ENCODE measurements at places on chromosomes 2 and 18. TPM values are rescaled to one million over a fixed set of nuclear protein-coding genes. Genes with fewer than 3 reads are reported as not detected.
A peak's percentile ranks its signal among the peaks of the same experiment; 100 is the strongest.

MALL gene
- total RNA-seq = 561 TPM

ATG4B gene
- 90.0 TPM for total RNA-seq

FHOD3 gene
- total RNA-seq = 5.1 TPM

DNA sequence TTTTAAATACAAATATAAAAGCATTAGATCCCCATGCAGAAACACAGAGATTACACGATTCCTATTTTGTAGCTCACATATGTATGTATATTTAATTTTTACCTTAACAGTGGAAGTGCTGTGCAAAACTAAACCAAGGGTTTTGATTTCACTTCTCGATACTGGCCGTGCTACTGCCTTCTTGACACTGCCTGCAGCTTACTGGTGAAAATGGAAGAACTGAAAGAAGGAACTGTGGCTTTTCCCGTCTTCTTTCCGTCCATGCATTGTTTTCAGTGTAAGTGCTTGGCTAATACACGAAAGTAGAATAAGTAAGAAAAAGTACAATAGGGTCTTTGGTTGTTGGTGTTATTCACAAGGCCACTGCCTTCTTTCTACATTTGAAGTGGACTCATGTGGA lies 129.5 kb downstream of the NDUFA10 start:
- DNase-seq = no peak

GRCh38 chr2:105688946-105689345 lies 55.8 kb upstream of the NCK2 start:
- DNase-seq = no peak

DNA sequence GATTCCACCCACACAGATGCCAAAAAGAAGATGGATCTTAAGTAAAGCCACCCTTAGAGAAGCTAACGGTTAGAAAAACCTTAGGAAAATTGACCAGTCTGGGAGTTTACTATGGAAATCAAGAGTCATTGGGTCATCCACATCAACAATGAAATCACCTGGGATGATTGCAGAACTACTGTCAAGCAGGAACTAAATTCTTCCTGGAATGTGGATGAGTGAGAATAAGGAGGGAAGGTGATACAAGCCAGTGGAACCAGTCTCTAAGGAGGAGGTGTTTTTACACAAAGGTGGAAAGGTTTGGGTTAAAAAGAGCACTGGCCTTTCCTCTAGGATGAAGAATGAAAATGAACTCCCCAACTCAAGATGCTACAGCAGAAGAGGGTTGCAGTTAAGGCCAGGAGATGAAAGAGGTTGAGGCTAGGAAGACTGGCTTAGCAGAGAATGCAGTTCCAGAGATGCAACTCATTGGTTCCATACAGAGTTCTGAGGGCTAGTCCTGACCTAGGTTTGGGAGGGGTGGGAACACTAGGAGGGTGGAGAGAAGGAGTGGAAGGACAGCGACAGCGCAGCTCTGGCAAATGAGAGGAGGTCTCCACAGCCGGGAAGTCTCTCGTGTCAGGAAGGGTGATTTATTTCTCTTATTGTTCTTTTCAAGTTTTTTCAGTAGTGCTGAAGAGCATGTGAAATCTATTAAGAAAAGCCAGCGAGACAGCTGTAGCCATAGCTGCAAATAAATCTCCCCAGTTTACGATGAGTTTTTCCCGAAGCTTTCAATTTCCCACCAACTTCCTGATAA lies 27.7 kb upstream of the KDM3A start:
- DNase-seq = no peak

DNA sequence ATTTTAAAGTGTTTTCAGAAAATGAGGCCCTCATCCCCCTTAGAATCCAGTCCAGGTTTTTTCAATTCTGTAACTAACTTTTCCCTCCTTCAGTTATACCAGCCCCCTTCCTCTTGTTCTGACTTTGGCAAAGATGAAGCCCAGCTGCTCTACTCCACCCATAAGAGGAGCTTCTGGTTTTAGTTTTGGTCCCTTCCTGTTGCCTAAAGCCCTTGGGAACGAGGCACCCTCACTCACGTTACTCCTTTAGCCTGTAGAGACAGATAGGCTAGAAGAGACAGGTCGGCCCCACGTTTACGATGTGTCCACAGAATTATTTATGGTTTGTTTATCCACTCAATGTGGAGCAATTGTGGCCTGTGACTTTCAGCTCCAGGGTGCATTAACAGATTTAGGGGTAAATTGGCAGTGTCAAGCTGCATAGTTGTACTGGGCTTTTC lies 454.2 kb upstream of the TNP1 start:
- DNase-seq = no peak

- DNase-seq = no peak
Observed at GRCh38 chr2:41579806-41580205, 468.0 kb upstream of the PKDCC start.

- peak; percentile 24 for DNase-seq
Observed at GRCh38 chr2:9378433-9379390, 44.6 kb downstream of the ITGB1BP1 start.

GRCh38 chr2:68466361-68466777 lies 725 bp downstream of the FBXO48 start:
- DNase-seq = no peak

DNA sequence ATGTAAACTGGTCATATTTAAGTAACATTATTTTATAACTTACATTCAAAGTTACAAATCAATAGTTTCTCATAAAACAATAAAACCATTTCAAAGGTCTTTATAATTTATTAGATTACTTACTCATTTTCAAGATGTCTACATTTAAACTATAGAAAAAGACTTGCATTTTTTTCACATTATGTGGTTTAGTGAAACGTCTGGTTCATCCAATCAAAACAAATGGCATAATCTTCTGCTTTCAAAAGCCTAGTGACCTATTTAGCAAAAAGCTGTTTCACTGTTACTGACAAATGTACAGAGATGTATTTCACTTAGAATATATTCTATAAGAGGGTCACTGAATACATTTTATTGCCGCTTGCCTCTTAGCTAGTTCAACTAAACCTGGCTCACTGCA lies 49.3 kb upstream of the MCM6 start:
- no peak for DNase-seq

DNA sequence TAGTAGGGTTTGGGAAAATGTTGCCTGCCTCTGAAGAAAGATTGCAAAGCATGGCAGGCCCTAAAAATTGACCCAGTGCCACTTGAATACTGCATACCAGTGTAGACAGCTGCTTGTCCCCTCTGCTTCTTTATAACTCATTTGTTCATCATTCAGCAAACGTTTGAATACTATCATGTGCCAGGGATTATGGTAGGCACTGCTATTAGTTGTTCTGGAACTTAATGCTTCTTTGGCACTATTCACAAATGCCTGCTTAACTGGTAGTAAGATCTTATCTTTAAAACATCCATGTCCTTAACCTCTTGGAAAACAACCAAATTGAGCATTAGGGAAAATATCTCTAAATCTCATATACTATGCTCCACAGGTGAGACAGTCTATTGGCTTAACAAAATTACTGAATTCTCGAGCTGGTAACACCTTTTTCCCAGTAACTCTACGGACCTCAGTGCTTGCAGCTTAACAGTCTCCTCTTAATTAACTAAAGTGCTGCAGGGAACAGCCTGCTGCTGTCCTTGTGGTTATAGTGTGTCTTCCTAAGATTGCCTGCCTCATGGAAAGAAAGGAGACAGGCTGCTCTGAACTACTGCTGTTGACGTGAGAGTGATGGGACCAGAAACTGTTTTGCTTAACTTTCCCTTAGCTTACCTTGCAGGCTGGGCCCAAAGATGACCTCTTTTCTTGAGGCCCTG lies 93.2 kb downstream of the MIB1 start:
- DNase-seq = no peak

- peak; percentile 54 for DNase-seq
Observed at GRCh38 chr18:2906704-2907549, 60.1 kb downstream of the EMILIN2 start.

DNA sequence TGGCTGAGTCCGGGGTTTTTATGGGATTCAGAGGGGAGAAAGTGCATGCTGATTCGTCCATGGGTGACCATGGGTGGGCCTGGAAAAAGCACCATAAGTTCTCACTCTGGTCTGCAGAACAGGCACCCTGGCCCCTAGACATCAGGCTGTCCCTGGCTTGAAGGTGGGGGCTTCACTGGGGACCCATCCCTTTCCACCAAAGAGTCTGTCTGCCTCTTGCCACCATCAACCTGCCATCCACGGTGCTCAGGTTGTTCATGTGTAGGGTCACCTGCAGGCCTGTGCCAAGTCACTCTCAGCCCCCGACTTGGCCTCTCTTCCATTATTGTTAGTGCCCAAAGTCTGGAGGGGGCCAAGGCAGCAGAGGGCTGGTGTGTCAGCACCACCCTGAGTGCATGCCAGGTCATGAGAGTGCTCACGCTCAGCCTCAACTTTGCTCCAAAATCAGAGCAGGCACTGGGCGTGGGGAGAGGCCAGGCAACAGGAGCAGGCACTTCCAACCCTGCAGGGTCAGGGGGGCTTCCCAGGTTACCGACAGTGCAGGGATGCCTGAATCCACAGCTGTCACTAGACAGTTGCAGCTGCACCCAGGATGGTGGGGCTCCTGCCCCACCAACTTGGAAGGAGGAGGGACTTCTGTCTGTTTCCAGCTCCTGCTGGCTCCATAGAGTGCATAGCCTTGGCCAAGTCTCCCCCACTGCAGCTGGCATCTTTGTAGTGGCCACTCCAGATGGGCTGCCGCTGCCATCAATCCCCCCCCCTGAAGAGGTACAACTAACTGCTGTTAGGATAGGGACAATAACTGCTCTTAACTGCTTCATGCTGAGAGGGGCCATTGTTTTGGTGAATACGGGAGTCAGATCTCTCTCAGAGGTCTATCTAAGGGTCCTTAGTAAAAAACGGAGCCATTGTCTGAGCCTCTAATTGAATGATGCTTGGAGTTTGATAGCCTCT lies 209.3 kb downstream of the AKAIN1 start:
- no peak for DNase-seq

GRCh38 chr18:63145851-63146555 lies 173.6 kb downstream of the BCL2 start:
- DNase-seq = no peak

DNA sequence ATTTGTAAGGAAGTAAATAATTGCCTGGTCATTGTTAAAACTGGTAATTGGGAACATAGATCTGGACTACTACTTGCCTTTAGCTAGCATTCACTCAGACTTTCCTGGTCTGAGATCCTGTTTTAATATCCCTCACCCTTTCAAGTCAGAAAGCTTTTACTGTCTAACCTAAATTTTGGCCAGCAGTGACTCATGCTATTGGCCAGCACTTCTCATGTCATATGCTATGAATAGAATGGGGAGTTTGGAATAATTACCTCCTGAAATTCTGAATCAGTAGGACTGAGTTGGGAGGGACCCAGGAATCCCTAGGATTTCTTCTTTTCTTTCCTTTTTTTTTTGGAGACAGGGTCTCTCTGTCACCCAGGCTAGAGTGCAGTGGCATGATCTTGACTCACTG lies 19.3 kb downstream of the STK36 start:
- no peak for DNase-seq

TEKT4 gene
- not detected for total RNA-seq

DNA sequence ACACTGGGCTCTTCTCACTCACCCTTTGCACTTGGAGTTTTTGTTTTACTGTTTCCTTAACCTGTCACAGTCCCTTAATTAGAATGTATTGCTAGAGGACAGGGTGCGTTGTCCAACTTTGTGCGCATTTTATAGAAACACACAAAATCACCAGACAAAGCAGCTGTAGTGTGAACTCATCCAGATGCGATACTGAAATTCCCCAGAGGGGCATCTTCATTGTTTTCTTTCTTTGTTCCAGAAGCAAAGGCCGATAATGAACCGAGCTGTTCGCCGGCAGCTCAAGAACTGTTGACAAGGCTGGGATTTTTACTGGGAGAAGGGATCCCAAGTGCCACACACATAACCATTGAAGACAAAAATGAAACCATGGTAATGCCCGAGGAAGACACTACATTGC lies 137.6 kb downstream of the WDSUB1 start:
- DNase-seq = no peak

- no peak for DNase-seq
Observed at GRCh38 chr2:122180972-122181371, 425.5 kb downstream of the TSN start.

FAM110C gene
- 26.6 TPM for total RNA-seq

GRCh38 chr2:11692966-11693521 lies 23.0 kb upstream of the NTSR2 start:
- DNase-seq = peak; percentile 71

GRCh38 chr2:25236736-25237135 lies 68.4 kb upstream of the POMC start:
- no peak for DNase-seq

DNA sequence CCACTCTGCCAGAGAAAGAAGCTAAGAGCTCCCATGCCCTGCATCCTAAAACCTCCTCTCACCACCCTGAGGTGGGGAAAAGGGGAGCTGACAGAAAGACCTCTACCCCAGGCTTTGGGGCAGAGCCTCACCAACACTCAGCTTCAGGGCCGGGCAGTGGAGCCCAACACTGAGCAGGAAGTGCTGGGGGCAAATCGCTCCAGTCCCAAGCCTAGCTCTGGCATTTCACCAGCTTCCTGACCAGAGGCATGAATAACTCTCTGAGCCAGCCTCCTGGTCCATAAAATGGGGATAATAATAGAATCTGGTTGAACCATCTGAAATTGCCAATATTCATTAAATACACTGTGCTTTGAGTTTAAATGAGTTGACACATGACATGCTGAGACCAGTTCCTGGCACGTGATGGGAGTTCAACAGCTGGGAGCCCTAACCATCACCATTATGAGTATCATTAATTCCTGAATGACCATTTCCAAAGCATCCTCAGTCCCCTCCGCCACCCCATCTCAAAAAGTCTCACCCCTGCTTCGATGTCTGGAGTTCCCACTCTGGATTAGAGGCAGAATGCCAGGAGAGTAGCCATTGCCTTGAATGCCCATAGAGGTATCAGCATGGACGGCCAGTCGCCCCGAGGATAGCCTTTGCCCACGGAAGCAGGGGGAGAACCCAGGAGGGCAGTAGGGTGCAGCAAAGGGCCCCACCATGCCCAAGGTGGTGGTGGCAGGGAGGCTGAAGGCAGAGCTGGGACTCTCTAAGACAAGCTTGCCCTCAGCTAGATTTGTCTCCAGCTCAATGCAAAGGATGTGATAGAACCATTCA lies 153.4 kb downstream of the TNS1 start:
- DNase-seq = no peak

- DNase-seq = no peak
Observed at GRCh38 chr2:75208738-75209137, 9.4 kb upstream of the TACR1 start.

NEB gene
- total RNA-seq = 0.18 TPM

ANKRD29 gene
- total RNA-seq = 2.5 TPM

GRCh38 chr2:241391892-241392665 lies 36.0 kb downstream of the FARP2 start:
- no peak for DNase-seq

CIB4 gene
- total RNA-seq = not detected

- DNase-seq = no peak
Observed at GRCh38 chr2:215677481-215677880, 241.6 kb upstream of the FN1 start.

DNA sequence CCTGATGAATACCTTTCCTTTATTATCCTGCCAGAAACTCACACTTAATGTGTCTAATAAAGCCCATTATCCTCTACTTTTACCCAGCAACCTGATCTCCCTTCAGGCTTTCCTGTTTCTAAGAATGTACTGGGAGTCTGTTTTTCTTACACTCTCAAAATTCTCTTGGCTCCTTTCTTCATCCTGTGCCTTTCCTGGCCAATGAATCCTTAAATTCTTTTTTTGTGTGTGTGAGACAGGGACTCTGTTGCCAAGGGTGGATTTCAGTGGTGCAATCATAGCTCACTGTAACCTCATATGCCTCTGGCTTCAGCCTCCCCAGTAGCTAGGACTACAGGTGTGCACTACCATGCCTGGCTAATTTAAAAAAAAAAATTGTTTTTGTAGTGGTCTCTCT lies 72.7 kb downstream of the MAP2 start:
- no peak for DNase-seq

All from left colon (tissue), 2 donors.